ENCODE measurements at places on chromosomes 5 and 9.

- DNase-seq, result no peak
Observed at GRCh38 chr9:133429641-133430161, 7.5 kb downstream of the ADAMTS13 start.

- DNase-seq, result no peak
Observed at GRCh38 chr5:173984218-173984617, 4.8 kb upstream of the C5orf47 start.

DNA sequence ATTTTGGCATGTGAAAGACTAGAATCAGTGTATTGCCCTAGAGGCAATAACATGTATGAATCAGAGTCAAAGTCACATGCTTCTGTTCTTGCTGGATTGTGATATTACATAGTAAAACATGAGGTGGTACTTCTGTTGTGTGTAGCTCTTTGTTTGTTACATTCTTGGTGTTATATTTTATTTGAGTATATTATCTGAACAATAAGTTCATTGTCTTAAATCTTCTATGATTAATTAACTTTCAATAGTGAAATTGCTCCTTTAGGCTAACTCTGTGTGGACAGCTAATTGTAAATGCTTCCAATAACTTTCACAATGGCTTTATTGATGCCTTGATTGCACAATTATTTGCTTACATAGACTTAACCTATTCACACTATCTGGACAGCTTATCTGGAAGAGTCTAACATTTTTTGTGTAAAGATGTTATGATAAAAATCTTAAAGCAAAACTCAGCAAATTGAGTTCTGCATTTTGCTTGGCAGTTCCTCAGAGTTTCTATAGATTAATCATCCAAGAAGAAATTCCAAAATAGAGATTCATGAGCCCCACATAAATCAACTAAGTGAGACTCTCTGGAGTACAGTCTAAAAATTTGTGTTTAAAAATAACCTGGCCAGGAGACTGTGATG, 239.6 kb upstream of the TUSC1 start:
- no peak for DNase-seq

- no peak for DNase-seq
Observed at GRCh38 chr9:37503736-37504135, 18.0 kb downstream of the POLR1E start.

Measured in C1 segment of cervical spinal cord (tissue), 14 donors.